ENCODE measurements at places on chromosomes 11 and 22.
A peak's percentile ranks its signal among the peaks of the same experiment; 100 is the strongest.

- DNase-seq: peak; percentile 31
Observed at GRCh38 chr11:7436657-7437056, 48.6 kb upstream of the OLFML1 start.

DNA sequence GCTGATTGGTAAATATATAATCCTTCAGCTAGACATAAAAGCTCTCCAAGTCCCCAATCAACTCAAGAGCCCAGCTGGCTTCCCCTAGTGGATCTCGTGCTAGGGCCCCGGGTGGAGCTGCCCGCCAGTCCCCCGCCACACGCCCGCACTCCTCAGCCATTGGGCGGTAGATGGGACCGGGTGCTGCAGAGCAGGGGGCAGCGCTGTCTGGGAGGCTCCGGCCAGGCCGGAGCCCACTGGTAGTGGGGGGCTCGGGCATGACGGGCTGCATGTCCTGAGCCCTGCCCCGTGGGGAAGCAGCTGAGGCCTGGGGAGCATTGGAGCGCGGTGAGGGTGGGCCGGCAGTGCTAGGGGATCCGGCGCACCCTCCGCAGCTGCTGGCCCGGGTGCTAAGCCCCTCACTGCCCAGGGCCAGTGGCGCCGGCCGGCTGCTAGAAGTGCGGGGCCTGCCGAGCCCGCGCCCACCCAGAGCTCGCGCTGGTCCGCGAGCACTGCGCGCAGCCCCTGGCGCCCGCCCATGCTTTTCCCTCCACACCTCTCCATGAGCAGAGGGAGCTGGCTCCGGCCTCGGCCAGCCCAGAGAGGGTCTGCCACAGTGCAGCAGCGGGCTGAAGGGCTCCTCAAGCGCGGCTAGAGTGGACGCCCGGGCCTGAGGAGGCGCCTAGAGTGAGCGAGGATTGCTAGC lies 1680.6 kb upstream of the RAG2 start:
- DNase-seq: no peak

- no peak for DNase-seq
Observed at GRCh38 chr11:41201156-41201555, 258.3 kb downstream of the LRRC4C start.

GRCh38 chr11:26842478-26843282 lies 120.8 kb upstream of the SLC5A12 start:
- no peak for DNase-seq

GRCh38 chr11:3841426-3842350 lies 929 bp upstream of the RHOG start:
- DNase-seq: peak; percentile 98

- no peak for DNase-seq
Observed at GRCh38 chr11:64089493-64089892, 53.8 kb downstream of the FLRT1 start.
